ENCODE measurements at places on chromosomes 7 and 10.

DNA sequence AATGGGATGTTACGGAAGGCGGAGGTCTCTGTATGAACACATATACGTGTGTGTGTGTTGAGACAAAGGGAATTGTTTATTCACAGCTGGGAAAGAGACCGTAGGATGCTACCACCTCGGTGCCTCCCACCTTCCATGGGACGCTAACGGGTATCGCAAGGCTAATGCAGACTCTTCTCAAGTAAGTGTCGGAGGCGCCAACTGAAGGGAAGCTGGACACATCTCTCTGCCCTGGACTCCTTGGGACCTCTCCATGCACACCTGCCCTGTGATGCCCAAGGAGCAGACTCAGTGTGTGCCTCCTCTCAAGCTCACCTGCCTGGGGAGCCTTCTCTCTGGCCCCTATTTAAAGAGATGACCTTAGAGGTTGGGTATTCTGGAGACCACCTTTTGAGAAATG, 230.9 kb downstream of the DNAJB6 start:
- no peak for DNase-seq

GRCh38 chr10:71075759-71076472, 136.5 kb upstream of the UNC5B start:
- DNase-seq: no peak

- no peak for DNase-seq
These were observed 674.4 kb downstream of the PHTF2 start for GRCh38 chr7:78473021-78473420.

- DNase-seq: peak; percentile 60
These were observed 60.0 kb downstream of the WAC start for GRCh38 chr10:28592953-28593352.

- DNase-seq: no peak
These were observed 208.3 kb downstream of the STK31 start for GRCh38 chr7:23918286-23918685.

GRCh38 chr7:13322126-13322525, 634.7 kb downstream of the ARL4A start:
- no peak for DNase-seq

- no peak for DNase-seq
These were observed 64.6 kb upstream of the FZD1 start for GRCh38 chr7:91199601-91200000.

GRCh38 chr7:105387508-105388355, 989 bp downstream of the SRPK2 start:
- DNase-seq: peak; percentile 43

- peak; percentile 60 for DNase-seq
These were observed 72.1 kb downstream of the USP6NL start for GRCh38 chr10:11539191-11539868.

DNA sequence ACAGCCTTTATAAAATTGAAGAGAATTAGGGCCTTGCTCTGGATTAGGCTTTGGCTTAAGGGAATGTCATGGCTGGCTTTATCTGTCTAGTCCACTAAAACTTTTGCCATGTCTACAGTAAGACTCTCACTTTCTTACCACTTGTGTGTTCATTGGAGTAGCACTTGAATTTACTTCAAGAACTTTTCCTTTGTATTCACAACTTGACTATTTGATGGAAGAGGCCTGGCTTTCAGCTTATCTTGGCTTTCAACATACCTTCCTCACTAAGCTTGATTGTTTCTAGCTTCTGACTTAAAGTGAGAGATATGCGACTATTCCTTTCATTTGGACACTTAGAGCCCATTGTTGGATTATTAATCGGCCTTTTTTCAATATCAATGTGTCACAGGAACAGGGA, 96.1 kb downstream of the TPST1 start:
- no peak for DNase-seq

- no peak for DNase-seq
These were observed 918.2 kb upstream of the ZNF722 start for GRCh38 chr7:63080406-63080805.

DNA sequence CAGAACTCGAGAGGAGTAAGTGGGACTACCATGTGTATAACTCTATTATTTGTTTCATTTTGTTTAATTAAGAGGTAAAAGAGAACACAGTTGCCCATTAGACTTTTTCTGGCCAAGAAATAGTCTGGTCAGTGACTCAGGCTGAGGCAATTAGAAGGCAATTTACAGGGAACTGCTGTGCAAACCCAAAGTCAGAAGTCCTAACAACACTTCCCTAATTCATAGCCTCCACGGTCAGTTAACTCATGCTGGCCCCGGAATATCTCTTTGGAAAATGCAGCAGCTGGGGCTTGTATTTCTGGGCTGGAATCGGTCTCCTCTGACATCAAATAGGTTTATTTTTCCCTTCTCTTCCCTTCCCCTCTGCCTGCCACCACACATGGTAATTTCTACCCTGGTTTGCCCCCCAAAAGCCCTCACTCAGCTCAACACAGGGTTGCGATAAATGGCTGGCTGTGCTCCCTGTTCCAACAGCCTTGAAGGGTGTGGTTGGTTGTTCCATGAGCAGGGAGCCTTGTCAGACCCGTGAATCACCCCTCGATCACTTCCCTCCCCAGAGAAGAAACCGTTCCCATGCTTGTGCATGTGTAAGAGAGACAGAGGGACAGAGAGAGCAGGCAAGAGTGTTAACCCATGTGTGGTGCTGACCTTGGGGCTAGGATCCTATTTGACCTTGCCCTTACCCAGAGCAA, 5.3 kb downstream of the SH3PXD2A start:
- peak; percentile 96 for DNase-seq

- DNase-seq: peak; percentile 23
These were observed 781.1 kb downstream of the GATA3 start for GRCh38 chr10:8835453-8836167.

GRCh38 chr7:149197675-149198074, 2.3 kb downstream of the ZNF282 start:
- DNase-seq: no peak

DNA sequence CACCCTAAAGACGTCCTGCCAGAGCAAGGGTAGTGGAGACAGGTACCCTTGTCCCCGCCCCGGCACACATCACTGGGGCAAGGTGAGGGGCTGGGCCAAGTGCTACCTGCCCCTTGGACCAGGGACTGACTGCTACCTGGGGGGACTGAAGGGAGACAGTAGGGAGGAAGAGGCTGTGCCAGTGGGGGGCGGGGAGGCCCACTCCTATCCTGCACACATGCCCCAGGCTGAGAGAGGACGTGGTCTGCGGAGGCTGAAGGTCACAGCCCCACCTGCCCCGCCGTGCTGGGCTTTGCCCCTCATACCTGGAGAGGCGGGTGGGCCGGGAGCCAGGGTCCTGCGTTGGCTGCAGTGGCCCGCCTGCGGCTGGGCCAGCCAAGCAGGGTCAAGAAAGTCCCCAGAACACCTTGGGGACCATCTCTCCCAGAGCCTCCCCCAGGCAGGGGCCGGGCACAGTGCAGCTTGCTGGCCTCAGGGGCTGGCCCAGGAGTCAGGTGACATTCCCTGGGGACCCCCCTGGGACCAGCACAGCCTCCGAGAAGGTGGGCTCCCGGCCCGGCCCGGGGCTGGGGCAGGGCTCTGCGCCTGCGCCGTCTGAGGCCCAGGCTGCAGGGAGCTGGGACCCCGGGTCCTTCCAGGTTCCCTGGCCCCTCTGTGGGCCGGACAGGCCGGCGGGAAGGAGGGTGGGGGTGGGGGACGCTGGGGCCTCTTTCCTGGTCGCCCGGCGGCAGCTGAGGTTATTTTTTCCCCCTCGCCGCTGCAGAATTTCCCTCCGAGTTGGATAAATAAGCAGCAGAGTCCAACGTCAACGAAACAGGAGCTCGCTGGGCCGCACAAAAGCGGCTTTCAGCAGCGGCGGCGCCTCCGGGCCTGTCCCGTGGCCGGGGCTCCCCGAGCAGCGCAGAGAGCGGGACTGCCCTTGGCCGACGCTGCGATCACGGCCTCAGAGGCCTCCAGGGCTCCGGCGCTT, 9.8 kb upstream of the FZD9 start:
- DNase-seq: no peak

GRCh38 chr7:70699271-70699670, 432.7 kb upstream of the GALNT17 start:
- DNase-seq: no peak

DNA sequence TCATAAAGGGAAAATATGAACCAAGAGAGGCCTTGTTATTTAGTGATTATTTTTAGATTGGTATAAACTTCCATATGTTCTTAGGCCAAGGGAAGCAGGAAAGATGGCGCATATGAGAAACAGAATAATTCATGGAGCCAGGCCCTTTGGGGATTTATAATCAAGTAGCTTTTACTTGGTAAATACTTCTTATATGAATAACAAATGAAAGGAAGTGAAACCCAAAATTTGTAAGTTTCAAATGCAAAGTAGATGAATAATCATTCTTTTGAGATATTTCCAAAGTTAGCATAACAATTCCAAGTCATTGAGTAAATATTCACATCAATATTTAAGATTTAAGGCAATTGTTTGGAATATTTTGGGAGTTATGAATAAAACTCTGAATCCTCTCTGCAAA, 13.9 kb upstream of the OPTN start:
- DNase-seq: no peak

DNA sequence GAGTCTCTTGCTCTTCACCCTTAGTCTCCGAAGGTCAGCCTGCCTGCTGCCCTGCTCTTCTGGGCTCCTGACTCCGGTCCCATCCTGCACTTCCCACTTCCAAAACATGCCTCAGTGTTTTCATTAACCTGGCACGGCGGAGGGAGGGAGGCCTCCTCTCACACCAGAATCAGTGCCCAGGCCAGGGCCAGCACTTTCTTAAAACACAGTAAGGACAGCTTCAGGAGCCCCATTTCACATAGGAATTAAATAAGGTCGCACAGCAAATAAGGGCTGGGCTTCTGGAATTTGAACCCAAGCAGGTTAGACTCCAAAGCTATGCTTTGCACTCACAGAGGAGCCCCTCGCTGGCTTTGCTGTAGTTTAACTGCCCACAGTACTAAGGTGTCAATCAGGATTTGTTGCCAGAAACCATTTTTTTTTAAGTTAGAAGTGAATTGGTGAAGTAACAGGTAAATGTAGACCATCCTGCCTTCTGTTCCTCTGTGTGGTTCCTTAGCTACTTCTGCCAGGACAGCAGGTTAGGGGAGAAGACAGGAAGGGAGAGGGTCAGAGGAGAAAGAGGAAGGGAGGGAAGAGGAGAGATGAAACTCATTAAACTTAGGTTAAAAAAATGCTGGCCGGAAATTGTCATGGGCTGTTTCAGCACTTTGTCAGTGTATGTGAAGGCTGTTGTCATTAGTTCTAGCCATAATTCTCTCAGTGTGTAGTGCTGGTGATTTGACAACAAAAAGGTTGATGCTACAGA, 1.1 kb downstream of the RASSF4 start:
- DNase-seq: no peak

- DNase-seq: no peak
These were observed 126.8 kb downstream of the WDR37 start for GRCh38 chr10:1183033-1183396.

GRCh38 chr7:105764506-105764905, 111.9 kb downstream of the ATXN7L1 start:
- DNase-seq: no peak

DNA sequence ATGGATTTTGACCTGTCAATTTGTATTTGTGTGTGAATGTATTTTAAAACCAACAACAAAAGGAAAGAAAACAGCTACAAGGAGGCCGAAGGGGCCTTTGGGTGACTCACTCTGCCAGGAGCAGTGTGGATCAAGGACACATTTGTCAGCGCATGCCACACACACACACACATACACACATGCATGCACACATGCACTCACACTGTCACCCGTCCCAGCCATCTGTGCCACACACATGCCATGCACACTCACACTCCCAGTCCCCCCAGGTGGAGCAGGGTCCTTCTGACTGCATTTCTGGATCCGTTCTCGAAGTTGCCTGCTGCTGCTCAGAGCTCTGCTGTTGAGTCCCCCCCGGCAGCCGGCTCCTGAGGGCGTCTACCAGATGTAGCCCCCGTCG, 26.0 kb downstream of the SPOCK2 start:
- DNase-seq: no peak

GRCh38 chr10:96591946-96592345, 5.1 kb upstream of the TM9SF3 start:
- no peak for DNase-seq

GRCh38 chr10:29622382-29622922, 12.3 kb downstream of the SVIL start:
- DNase-seq: no peak

GRCh38 chr10:33819206-33819605, 484.7 kb upstream of the NRP1 start:
- DNase-seq: no peak

DNA sequence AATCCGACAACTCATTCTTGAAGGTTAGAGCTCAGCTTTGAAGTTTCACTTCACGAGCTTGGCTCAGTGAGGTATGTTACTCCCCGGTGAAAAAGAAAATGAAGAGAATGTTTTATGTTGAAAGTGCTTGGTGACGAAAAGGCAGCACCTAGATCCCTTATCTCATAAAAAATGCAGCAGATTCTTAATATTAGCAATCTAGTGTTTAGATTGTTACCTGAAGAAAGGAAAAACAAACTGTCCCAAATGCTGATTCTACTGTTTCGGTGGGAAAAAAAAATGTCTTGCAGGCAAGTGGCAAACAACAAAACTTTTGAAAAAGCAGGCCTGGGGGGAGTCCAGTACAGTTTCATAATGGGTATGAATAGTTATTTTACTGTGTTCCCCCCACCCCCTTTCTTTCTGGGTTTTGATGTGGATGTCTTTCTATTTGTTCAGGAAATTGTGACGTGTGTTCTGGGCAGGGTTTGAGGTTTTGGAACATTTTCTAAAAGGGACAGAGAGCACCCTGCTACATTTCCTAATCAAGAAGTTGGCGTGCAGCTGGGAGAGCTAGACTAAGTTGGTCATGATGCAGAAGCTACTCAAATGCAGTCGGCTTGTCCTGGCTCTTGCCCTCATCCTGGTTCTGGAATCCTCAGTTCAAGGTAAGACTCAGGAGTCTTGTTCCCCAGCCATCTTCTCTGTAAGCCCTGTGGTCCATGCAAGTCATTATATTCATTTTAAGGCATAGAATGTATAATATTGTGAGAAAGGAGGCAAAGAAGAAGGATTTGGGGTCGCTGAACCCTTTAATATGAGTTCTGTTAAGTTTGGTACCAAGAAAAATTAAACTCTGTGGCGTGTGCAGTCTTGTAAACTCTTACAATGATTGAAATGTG, at the start of gene SRGN:
SRGN (plus strand) TSS at position 514 of the 881 bp plus-strand sequence; CDS start at position 569, 55 bp downstream.
- DNase-seq: peak; percentile 92

- no peak for DNase-seq
These were observed 175.8 kb downstream of the TRIL start for GRCh38 chr7:28782362-28782761.

GRCh38 chr10:4809156-4809555, 16.9 kb upstream of the AKR1E2 start:
- DNase-seq: no peak

DNA sequence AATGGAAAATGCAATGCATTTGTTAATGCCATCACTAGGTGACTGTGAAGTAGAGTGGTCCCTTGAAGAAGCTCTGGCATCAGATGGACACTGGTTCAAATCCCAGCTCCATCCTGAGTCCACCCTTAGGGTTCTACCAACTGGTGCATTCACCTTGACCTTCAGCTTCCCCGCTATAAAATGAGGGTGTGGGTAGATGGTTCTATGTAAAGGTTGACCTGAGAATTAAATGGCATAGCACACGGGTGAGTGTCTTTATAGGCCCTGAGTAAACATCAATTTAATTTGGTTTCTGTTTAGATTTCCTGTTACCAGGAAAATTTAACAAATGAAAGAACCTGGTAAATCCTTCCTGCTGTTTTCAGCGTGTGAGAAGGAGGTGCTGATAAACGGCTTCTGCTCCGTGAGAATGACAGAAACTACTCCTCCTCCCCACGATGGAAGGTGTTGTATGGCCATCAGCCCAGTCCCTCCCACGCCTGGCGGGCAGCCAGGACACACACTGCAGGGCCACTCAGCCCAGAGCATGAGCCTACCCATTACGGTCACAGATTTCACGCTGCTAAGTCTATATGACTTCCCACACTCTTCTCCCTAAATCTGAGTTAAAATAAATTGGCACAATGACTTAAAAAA, 210.1 kb downstream of the TNS3 start:
- peak; percentile 5 for DNase-seq

- peak; percentile 91 for DNase-seq
These were observed 21.6 kb upstream of the WASL start for GRCh38 chr7:123770378-123770777.
